Panc1 (cell line): ENCODE measurements at places on chromosomes 6 and 20. TPM values are rescaled to one million over a fixed set of nuclear protein-coding genes. Genes with fewer than 3 reads are reported as not detected.

- DNase-seq = no peak
These were observed 72.5 kb downstream of the SMPDL3A start for GRCh38 chr6:122861594-122861993.

GRCh38 chr6:77133031-77133430, 330.3 kb downstream of the HTR1B start:
- DNase-seq = no peak

Gene SLA2
- 0.13 TPM for total RNA-seq

DNA sequence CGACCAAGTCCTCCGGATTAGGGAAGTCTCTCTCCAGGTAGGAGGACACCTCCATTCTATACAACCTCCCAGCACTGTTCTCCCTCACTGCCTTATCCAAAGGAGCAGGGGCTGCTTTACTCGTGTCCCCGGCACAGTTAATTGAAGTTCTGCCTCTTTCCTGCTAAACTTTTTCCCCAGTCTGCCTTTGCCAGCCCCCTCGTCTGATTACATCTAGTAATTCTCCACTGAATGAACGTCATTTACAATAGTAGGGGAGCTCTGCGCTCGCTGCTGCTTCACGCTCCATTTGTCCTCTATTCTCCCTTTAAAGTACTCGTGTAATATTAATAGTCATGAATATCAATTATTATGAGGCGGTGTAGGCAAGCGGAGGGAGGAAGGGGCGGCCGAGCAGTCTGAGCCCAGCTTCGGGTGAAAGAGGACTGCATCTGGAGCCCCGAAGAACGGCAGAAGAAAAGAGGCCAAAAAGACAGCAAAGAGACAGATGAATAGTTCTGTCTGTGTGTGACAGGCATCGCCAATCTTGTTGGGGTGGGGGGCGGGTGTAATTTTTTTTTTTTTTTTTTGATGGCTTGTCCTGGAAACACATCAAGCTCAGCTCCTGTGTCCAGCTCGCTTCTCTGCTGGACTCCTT, 2.9 kb downstream of the TFAP2B start:
- no peak for DNase-seq

DNA sequence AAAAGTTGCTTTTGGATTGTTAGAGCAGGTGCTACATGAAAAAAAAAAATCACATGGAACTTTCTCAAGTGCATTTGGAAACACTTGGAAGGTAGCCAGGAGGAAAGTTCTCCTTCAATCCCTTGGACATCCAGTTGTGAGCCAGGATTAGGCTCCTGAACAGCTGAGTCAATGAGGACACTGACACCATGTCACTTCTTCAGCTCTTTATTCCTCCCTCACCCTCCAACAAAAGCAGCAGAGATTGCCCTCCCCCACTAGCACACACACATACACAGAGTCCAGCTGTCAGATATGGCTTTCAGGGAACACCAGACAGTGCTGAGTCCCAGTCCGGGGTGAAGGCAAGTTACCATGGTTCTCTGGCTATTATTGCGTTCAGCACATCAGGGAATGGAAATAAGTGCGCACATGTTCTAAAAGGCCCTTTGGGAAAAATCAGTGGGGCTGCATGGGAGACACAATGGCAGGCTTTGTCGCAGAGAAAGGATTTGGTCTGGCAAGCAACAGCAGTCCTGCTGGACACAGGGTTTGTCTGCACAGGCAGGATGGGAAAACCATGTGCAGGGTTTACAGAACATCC, 124.7 kb upstream of the MARCKS start:
- no peak for DNase-seq

DNA sequence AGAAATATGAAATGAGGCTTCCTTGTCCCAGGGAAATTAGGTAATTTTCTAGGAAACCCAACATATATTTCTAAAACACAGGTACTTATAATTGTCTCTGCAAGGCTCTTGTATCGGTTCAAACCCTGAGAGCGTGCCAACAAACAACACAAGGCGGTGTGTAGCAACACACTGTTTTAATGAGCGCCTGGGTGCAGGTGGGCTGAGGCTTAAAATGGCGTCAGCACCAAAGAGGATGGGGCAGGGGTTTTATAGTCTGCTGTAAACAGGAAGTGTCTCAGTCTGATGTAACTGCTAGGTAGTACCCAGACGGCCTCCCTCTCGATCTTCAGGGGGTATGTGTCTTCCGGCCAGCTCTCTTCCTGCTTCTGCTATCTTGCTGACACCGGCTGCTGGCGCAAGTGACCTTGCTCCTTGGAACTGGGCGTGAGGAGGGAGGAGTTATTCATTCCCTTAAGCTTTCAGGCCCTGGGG, 69.7 kb downstream of the EPB41L2 start:
- no peak for DNase-seq
